ENCODE measurements at places on chromosomes 11 and 22. TPM values are rescaled to one million over a fixed set of nuclear protein-coding genes. Genes with fewer than 3 reads are reported as not detected.

DNA sequence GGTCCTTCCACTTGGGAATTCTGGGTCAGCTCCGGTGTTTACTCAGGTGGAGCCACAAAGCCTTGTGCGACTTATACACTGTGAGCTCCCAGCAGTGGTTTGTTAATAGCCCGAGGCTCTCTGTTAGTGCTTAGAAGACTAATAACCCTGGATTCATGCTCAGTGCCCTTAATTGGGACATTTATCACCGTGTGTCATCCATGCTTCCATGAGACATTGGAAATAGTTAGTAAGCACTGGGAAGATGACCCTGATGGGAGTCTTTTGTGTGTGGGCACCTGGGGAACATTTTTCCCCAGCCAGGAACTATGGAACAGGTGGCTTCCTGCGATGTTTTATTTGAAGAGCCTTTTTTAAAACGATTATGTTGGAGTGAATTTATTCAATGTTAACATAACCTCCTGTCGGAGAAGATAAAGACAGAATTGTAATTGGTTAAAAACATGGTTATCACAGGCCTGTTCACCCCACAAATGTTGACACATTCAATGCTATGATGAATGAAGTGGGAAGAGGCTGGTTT, 188.9 kb downstream of the MYO18B start:
- no peak for DNase-seq

- DNase-seq: no peak
These were observed 4.8 kb downstream of the CLCF1 start for GRCh38 chr11:67368621-67369020.

DNA sequence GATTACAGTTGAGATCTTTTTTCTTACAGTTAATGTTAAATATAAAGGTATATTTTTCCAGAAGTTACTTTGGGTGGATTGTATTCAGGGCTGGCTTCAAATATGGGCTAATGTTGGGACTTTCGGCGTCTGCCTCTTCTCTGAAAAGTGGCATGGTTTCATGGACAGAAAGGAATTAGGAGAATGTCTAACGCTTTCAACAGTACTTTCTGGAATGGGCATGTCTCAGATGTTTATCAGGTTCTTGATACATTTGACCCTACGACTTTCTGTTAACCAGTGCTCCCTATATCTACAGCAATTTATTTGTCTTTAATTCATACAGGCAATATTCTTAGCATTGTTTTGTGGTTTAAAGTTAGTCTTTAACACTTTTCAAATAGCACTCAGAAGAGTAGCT, 33.7 kb downstream of the ZC3H12C start:
- DNase-seq: no peak

The TREH gene
- total RNA-seq: not detected

The FAM180B gene
- total RNA-seq: 0.31 TPM

- DNase-seq: no peak
These were observed 15.1 kb downstream of the DGKZ start for GRCh38 chr11:46362156-46363030.

DNA sequence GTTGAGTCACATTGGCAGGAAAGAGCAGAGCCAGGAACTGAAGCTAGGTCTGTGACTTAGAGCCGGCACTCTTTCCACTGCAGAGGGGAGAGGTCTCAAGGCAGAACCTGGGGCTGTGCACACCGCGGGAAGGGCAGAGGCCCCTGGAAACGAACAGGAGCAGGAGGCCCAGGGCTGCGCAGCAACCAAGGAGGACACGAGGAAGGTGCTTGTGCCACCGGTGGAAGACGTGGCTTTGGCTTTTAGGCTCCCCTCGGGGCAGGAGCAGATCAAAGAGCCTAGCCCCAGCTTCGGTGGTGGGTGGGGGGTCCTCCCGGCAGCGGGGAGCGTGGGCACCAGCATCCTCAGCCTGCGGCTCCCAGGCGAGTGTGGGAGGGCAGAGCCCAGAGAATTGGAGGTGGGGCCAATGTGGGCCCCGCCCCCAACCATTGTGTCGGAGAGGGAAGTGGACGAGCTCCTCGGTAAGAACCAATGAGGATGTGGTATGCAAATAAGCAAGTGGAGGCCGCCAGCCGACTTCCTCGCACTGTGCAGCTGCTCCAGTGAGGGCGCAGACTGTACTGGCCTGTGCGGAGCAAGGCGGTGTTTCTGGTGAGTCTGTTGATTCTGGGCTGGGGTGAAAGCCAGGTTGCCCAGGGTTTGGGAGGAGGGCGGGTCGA, at the start of gene CCDC116:
Gene CCDC116 (plus strand): TSS at position 524 of the 659 bp plus-strand sequence. CDS start 422 bp downstream, outside the sequence.
- DNase-seq: peak; percentile 77

The NTM gene
- 13.8 TPM for total RNA-seq

GRCh38 chr11:65591939-65592857, 3.4 kb downstream of the KCNK7 start:
- peak; percentile 84 for DNase-seq

GRCh38 chr11:61425367-61426131, 4.2 kb downstream of the CPSF7 start:
- DNase-seq: no peak

DNA sequence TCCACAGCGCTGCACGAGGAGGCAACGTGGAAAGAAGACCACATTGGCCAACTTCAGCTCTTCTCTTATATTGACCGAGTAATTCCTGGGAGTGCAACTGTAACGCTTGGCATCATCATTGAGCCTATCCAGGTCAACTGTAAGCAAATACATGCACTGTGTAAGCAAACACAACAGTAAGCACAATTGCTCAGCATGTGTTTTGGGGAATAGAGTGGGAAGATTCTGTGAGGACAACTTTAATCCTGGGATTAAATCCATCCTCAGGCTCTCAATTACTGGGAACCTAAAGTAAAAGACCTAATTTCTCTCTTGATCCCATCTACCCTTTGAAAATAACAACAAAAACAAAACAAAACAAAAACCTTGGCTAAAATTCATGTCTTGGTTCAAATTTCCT, 109.5 kb upstream of the DDI1 start:
- DNase-seq: no peak

DNA sequence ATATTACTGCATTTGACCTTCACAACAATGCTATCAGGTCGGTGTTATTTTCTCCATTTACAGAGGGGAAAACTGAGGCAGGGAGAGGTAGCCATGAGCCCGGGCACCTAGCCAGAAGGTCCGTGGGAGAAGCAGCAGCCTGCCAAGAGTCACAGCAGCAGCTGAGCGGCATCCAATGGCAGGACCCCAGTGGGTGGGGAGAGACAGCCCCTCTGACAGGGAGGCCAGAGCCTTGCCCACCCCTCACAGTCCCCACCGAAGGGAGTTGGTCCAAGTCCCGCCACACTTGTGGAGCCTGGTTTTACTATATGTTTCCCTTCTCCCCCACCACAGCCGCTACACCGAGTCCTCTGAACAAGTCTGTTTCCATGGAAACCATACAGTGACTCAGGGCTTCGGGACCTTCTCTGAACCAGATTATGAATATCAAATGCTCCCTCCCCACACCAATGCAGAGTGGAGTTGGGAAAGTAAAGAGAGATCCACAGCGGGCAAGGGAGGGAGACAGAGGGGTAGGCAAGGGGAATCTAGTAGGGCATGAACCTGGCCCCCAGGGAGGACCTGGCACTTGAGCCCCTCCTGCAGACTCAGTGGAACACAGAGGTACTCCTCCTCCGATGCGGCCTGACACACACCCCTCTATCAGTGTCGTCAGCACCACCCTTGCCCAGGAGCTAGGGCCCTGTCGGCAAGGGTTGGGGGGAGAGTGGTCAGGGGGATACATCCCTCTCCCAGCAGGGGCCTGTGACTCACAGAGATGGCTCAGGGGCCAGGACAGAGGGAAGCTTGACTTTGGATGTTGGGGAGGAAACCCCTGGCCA, 2.5 kb downstream of the CHST1 start:
- no peak for DNase-seq

The TRIM49 gene
- total RNA-seq: not detected

The LDLRAD3 gene
- 12.1 TPM for total RNA-seq

DNA sequence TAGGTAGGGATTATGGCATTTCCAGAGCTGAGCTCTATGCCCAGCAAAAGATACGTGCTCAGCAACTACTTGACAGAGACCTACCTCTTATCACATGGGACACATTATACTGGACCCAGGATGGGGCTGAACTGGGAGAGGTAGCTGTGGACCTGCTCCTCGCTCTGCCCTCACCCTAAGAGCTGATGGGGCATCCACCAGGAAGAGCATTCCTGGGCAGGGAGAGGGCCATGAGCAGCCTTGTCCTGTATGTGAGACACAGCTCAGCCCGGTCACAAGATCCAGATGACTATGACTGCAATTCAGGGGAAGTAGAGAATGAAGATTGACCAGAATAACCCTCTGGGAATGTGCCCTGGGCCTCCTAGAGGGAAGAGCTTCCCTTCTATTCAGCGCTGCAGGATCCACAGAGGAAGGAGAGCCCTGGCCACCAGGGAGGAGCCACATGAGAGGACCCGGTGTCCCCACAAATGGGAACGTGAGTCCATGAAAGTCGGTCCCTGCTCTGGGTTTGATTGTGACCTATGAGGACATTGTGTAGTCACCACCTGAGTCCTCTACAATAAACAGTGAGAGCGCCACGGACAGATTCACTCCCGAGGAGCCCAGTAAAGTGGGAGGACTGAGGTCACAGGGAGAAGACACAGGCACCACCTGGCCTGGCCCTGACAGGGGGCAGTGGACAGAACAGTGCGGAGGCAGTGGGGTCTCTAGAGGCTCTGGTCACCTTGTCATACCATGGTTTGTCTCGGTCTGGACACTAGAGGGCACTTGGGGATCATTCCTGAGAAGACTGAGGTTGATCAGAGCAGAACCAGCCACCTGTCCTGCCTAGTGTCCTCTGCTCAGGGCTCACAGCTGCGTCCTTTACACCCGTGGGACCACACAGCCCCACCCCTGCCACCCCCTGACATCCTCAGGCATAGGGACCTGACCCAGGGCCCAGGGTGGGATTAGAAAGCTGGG, 99.5 kb downstream of the ZNF280B start:
- DNase-seq: peak; percentile 57

GRCh38 chr11:72618803-72619202, 55.4 kb downstream of the PDE2A start:
- DNase-seq: no peak

GRCh38 chr11:95375451-95375850, 144.4 kb upstream of the SESN3 start:
- no peak for DNase-seq

The GGTLC3 gene
- total RNA-seq: not detected

DNA sequence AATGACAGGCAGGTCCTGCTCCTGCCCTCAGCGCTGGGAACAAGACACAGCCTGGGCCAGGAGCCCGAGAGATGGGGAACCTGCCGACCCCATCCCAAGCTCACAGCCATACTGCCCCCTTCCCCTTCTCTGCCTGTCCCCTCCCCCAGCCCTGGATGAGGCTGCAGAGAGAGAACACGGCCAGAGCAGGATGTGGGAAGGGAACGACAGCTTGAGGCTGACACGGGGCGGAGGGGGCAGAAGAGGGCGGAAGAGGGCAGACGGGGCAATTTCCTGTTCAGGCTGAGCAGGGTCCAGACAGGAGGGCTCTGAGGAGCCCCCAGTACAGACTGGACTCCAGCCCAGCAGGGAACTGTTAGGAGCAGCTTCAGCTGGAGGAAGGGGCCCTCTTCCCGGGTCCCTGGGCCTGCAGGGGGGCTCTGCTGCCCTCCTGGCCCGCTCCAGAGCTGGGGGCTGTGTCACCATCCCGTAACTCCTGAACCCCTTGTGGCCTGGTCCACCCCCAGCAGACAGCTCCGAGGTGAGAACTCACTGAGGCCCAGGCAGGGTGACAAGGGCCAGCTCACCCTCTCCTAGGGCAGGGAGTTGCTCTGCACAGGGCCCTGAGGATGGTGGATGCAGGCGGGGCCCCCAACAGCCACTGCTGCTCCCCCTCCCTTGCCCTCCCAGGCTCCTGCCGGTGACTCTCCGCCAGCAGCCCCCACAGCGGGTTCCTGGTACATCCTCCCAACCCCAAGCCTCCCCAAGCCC, 5.7 kb downstream of the CTSD start:
- no peak for DNase-seq

- no peak for DNase-seq
These were observed 760.2 kb downstream of the KCNA4 start for GRCh38 chr11:29256580-29256979.

The ASCL2 gene
- 0.35 TPM for total RNA-seq

The KCNA4 gene
- not detected for total RNA-seq

The MAPK8IP2 gene
- total RNA-seq: 5.7 TPM

DNA sequence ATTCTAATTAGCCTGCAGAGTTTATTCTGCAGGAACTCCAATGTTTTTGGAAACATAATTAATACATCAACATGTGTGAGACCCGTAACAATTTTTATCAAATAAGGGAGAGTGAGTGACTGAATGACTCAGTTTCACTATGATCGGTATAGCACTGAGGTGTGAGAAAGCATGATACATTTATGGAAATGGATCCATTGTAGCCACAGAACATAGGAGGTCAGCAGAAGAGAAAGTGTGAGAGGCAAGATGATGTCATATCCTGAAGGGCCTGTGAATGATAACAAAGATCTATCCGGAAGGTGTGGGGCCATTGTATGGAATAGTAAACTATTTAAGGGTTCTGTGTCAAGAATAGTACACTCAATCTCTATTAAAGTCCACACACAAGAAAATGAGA, 1406.1 kb upstream of the TENM4 start:
- DNase-seq: no peak

GRCh38 chr22:38016182-38017151, 32.1 kb upstream of the SOX10 start:
- no peak for DNase-seq

GRCh38 chr11:297051-297585, 2.2 kb downstream of the IFITM5 start:
- DNase-seq: no peak
